ENCODE measurements at places on chromosomes 6 and 20.

- DNase-seq, result no peak
These were observed 253.6 kb downstream of the RNGTT start for GRCh38 chr6:88709819-88710246.

DNA sequence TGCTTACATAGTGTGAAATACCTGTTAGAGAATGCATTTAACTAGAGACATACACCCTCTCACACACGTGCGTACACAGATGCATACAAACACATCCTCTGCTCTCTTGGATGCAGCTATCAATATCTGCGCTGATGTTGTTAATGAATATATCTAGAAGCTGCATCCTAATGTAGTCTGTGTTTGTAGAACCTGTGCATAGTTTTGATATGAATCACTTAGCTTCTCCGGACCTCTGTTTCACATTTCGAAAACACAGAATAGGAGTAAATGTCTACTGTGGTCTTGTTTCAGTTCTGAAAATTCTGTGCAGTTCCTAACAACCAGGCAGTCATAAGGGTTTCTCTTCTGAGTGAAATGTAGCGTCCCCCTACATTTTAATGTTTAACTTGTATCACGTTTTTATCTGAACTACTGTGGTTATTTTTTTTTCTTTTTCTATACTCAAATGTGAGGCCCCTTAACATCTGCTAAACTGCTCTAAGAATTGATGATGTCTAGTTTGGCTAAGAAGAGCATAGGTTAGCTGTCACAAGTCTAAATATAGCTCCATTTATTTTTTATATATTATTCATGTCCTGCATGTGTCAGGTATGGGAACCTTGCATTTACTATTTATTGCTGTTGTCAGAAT lies 254.5 kb downstream of the TMEM242 start:
- no peak for DNase-seq

DNA sequence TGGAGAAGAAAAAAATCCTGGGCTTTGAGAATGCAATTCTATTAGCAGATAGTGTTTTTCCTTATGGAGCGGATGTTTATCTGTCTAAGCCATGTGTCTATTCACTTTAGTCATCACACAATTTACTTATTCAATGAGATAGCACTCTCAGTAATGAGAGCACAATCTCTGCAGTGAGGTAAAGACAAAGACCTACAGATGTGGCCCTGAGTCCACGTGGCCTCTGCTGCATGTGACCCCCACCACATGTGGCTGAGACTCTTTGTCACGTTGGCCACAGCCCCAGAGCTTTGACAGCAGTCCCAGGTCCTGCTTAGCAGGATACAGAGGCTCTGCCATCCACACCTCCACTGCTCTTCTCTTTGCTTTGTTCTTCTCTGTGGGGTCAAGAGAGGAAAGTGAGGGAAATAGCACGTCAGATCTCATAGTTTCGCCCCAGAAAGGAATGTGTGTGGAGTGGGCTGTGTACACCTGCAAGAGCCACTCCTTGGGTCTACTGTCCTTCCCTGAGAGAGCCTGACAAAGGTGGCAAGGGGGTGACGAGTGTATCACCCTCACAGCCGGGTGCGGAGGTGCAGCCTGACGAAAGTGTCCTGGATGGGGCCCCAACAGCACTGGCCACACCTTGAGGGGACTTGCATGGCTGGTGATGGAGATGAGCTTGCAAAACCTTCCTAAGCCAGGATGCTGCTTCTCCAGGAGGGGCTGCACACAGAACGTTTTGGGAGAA lies 40.7 kb downstream of the ZNF831 start:
- DNase-seq, result no peak

DNA sequence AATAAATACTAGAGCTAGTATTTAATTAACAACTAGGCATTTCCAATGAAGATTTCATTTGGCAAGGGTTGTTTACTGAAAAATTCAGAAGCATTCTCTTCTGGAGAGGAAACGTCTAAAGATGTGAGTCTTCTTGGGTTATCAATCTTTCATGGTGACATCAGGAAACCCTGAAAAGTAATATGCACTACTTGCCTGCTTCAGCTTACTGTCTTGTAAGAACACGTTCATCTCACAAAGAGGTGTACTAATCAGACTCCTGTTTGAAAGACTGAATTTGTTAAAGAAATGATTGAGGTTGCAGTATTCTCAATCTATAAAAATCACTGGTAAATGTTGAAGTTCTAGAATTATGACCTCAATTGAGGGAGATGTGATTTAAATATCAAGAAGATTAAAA lies 16.9 kb downstream of the PLEKHG1 start:
- no peak for DNase-seq

DNA sequence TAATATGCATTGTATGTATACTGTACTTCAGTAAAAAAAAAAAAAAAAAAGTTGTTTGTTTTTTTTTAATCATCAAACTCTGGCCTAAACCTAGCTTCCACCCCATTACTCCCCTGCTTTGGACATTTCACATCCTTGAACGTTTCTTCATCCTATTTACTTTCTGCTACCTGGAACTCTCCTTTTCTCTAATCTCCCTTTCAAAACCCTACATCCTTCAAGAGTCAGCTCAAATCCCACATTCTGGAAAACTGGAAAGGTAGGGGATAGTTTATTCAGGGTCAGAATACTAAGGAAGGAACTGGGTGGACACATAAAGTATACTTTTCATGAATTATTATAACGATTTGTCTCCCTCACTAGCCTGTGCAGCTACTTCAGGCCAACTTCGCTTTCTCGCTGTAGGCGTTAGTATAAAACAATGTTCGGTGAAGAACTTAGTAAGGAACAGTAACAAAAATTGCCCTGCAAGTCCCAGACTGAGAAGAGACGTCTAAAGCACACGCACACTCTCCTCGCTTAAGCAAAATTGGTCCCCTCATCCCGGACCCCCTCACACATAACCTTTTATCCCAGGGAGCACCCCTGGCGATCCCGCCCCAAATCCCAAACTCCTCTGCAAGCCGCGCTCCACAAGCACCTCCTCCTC lies 775 bp downstream of the PIGU start:
- DNase-seq, result no peak

- DNase-seq, result peak; percentile 49
These were observed 1.0 kb downstream of the TRERF1 start for GRCh38 chr6:42450477-42451332.

DNA sequence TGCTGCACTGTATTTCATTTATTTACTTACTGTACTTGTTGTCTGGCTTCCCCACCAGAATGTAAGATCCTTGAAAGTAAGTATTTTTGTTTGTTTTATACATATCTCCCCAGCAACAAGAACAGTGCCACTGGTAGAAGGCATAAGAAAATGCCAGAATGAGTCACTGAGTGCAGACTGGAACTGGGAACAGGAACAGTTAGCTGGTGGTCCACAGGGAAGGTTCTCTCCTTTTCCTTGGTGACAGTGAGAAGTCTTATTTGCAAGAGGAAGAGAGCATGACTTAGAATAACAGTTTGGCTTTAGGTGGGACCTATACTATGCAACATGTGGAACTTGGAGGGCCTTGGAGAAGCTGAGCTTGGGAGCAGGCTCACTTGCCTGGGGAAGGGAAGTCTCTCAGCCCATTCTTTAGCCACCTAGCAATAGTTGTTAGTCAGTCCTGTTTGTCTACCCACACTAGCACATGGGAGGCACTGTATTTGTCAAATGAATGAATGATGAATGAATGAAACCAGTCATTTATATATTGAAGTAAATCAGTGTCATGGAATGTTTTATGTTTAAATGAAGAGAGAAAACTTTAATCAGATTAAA lies 203.5 kb downstream of the KCNQ5 start:
- DNase-seq, result no peak

DNA sequence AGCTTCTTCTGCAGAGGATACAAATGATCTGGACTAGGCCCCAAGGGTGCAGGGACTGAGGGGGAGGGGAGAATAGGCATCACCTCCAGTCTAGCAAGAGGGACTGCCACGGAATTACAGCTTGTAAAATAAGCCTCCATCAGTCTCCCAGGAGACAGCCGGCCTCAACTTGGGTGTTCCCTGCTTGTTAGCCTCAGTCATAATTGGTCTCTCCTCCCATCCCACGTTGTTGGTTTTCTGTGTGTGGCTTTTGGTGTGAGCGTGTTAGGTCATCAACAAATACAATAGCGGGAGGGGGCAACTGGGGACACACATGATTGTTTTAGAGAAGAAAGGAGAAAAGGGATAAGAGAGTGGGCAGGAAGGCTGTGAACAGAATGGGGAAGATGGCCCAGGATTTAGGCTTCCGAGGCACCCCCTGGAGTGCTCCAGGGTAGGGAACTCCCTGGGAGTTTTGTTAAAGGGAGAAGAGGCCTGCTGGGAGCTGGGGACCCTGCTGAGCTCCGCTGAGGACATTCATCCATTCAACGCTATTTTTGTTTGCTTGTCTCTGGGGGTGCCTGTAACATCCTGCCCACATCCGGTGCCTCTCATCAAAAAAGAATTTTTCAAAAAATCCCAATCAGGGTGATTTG lies 9.2 kb downstream of the FOXA2 start:
- DNase-seq, result no peak

DNA sequence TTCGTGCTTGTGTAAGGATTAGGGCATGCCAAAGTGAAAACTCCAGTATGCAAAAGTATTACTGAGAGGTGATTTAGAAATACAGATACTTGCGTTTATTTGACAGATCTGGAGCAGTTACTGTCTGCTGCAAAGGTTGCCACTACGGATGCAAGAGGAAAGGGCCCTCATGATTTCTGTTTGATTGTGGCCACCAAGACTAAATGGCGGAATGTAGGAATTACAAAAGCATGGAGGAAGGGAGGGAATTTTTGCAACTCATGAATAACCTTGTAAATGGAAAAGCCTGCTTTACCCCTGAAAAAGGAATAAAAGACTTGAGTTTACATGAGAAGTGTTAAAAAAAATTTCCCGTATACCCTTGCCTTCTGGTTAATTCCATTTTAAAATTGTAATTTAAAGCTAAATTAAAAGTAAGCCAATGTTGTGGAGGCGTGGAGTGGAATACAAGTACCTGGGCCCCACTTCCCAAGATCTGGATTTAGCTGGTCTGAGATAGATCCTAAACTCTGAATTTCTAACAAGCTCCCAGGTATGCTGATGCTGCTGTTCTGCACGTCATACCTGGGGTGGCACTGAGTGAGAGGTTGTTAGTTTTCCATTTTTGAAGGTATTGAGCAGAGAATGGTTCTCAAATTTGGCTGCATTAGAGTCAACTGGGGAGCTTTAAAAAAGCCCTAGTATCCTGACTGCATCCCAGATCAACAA lies 56.6 kb upstream of the NKX2-2 start:
- DNase-seq, result no peak

GRCh38 chr20:15831201-15831600 lies 742.0 kb downstream of the KIF16B start:
- DNase-seq, result no peak

GRCh38 chr6:44022671-44023352 lies 104.4 kb downstream of the MRPL14 start:
- DNase-seq, result no peak

GRCh38 chr6:38155621-38156204 lies 336.2 kb downstream of the ZFAND3 start:
- DNase-seq, result no peak

DNA sequence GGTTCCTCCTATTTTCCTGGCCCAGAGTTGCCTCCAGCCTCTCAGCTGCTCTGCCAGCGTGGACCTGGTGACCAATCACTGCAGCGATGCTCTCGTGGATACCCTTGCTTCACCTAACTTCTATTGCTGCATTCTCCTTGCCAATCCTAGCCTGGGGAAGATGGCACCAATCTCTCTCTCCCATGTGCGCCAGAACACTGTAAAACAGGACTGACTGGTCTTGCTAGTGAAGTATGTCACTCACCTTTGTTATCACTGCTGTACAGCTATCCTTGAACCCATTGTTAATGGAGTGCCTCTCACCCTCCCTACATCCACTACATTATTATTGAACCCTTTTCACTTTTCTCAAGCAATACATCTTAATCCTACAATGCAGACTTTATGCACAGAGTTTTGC lies 80.1 kb downstream of the LYRM4 start:
- DNase-seq, result no peak

DNA sequence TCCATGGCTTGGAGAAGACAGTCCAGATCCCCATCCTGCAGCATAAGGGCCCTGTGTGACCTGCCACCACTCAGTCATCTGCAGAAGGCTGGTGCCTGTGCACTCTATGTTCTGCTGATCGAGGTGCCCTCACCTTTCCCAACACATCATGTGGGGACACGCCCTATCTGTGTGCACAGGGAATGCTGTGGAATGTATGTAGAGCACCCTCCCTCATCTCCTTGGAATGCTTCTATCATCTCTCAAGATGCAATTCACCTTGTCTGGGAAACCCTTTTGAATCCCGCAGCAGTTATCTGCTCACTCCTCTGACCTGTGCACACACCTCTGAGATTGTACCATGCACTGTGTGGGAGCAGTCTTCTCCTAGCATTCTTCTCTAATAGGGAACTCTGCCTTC lies 207.2 kb upstream of the SSTR4 start:
- no peak for DNase-seq

DNA sequence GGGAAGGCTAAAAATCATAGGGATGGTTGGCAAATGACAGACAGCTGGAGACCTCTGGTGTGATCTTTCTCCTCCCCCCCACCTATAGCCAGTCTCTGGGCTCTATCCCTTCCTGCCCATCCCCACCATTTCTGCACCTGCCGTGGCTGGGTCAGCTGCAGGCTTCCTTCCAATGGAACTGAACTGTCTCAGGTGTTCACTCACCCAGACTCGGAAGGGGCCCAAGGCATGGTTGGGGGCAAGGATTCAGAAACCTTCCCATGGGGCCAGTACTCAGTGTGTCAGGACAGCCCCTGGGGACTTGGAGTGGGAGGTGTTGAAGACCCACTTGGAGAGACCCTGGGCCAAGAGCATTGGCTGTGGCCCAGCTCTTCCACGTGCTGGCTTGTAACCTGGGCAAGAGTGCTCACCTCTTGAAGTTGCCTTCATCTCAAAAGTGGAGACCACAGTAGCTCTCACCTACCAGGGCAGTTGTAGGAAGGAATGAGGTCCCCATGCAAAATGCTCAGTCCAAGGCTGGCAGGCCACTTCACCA lies 1.7 kb upstream of the PHACTR3 start:
- no peak for DNase-seq

DNA sequence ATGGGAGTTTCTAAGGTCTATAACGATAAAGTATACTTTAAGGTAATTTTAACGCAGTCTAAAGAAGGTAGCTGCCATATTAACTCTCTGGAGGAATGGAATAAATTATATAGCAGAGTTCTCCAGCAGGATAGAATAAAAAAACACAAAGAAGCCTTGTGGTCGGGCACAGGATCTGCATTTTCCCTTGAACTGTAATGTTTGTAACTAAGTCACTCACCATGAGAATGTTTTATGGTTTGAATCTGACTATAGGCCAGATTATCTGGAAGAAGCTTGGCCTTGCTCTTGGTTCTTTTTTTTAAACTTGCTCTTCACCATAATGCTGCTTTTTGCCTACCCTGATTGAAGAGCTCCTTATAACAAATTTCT lies 238.8 kb upstream of the NOX3 start:
- no peak for DNase-seq

DNA sequence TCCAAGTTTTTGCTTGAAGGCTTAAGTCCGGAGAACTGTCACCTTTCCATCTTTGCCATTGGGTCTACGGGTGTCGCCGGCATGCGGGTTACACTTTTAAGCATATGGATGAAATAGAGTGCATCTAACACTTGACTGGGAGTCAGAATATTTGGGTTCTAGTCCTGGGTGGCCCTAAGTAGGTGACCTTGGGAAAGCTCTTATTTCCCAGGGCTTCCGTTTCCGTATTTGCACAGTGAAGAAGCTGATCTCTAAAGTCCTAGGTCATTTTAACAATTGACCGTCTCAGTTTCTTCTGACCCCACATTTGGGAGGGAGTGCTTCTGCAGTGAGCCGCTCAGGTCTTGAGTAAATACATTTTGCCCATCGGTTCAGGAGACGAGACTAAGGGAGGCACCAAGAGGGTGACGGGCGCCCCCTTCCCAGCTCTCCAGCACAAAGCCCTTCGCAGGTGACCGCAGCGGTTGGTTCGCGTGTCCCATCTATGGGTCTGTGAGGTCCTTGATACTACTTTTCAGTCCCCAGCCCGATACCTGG lies 651 bp upstream of the BLTP3A start:
- DNase-seq, result peak; percentile 64
